GOT3 (cell line): ENCODE measurements at places on chromosomes 5 and 9.

- DNase-seq, result no peak
Measured at GRCh38 chr5:154758493-154758892, 3.3 kb downstream of the LARP1 start.

- DNase-seq, result no peak
Measured at GRCh38 chr5:91365498-91365897, 17.6 kb downstream of the ARRDC3 start.

DNA sequence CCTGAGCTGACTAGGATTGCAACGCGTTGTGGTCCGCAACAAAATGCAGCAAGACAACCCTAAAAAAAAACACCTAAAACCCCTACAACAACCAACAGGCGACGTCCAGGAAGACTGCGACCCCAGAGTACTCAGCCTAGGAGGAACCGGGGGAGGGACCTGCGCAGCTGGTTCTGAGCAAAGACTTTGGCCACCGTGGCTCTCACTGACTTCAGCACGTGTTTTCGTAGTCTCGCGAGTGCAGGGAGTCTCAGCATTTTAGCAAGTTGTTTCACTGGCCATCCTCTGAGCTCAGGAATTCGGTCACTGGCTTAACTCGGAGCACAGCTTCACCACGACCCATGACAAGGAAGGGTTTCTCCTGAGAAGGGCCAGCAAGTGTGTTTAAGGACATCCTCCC lies 8.6 kb upstream of the ZDHHC11 start:
- DNase-seq, result no peak

- no peak for DNase-seq
Measured at GRCh38 chr5:90985341-90985740, 397.8 kb downstream of the ARRDC3 start.

- DNase-seq, result no peak
Measured at GRCh38 chr5:178274781-178275537, 42.4 kb upstream of the PHYKPL start.
